ENCODE measurements at places on chromosomes 1 and 21. TPM values are rescaled to one million over a fixed set of nuclear protein-coding genes. Genes with fewer than 3 reads are reported as not detected.

DNA sequence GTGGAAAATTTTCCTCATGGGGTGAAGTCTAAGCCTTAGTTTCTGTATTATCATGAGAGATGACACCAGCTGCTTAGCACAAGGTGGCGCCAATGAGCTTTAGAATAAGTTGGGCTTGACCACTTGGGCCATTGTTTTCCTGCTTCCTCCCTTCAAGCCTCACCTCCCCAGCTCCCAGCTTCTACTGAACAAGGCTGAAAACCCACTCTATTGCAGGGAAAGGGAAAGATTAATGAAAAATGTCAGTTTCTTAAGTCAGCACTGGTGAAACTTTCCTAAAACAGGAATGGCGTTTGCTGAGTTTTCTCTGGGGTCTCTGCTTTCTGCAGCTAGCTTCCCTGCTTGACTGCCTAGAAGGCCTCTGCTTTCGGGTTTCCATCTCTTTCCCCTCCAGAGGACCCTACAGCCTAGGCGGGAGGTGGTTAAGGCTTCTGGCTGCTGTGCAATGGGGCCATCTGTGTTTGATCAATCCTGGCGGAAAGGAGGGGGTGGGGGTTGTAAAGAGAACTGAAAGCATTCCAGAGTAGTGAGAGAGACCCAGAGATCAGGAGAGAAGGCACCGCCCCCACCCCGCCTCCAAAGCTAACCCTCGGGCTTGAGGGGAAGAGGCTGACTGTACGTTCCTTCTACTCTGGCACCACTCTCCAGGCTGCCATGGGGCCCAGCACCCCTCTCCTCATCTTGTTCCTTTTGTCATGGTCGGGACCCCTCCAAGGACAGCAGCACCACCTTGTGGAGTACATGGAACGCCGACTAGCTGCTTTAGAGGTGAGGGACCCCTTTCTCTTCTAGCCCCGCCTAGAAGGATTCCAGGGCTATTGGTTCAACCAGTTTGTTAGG lies at the start of gene OLFML3:
Gene OLFML3 (plus strand): TSS at position 612 of the 840 bp plus-strand sequence. CDS start 43 bp downstream, at position 655.
- peak; percentile 91 for DNase-seq

DNA sequence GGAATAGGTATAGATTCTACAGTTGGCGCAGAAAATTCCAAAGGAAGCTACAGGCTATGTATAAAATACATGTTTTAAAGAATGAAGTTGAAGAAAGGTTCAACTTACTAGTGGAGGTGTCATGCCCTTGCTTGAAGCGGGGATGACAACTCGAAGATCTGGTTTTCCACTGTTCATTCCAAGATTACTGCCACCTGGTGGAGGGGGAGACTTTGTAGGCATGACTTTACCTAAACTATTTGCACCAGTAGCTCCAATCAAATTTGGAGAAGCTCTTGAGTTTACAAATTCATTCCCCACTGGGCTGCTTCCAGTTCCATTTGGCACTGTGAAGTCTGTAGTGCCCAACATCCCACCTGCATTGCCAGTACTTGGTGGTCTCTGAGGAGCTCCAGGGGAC lies 81.7 kb downstream of the AXDND1 start:
- no peak for DNase-seq

GRCh38 chr21:46221664-46222435 lies 6.7 kb downstream of the LSS start:
- DNase-seq, result no peak

GRCh38 chr1:222026280-222026679 lies 284.4 kb upstream of the DUSP10 start:
- DNase-seq, result no peak

- no peak for DNase-seq
These were observed 372.4 kb upstream of the PROX1 start for GRCh38 chr1:213615226-213615916.

GRCh38 chr1:51638350-51638749 lies 21.5 kb downstream of the OSBPL9 start:
- no peak for DNase-seq

DNA sequence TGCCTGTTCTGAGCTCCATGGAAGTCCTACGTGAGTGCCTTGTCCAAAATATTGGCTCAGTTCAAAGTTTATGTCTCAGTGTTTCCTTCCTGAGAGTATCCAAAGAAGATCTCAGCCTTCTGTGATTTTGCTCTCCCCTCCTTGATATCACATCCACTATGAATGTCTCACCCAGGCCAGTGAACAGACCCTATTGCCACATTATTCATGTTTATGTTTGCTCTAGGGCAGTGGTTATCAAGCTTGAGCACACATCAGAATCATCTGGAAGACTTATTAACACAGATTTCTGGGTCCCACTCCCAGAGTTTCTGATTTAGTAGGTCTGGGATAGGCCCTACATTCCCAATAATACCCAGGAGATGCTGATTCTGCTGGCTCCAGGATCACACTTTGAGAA lies 145.0 kb upstream of the FGGY start:
- no peak for DNase-seq

GRCh38 chr1:183281553-183282091 lies 95.6 kb downstream of the LAMC2 start:
- peak; percentile 89 for DNase-seq

GRCh38 chr1:223229756-223230155 lies 86.7 kb upstream of the TLR5 start:
- DNase-seq, result no peak

- no peak for DNase-seq
These were observed 284.3 kb upstream of the NR5A2 start for GRCh38 chr1:199743227-199743626.

- no peak for DNase-seq
These were observed 145.9 kb upstream of the ATP1B1 start for GRCh38 chr1:168960595-168960994.

DNA sequence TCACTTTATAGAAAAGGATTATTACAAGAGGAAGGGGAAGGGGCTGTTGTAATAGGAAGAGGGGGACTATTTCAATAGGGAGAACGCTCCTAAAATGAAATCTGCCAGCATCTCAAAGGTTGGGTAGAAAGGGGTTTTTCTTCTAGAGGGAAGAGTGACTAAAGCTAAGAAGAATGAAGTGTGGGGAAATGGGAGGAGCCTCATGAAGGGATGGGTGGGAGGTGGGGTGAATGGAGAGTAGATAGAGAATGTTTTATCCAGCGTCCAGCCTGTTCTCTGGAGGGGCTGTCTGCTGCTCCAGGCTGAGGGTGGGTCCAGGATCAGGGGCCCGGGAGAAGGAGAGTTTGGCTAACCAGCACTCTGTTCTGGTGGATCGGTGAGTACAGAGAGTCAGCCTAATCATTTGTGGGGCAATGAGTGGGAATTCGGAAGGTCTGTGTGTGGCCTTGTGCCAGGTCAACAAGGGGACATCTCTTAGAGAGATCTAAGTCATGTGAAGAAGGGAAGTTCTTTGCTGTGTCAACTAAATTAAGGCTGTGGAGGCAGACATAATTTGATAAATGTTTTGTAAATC lies 25.2 kb downstream of the VN1R5 start:
- no peak for DNase-seq

GRCh38 chr21:24112020-24112419 lies 1495.3 kb downstream of the MRPL39 start:
- no peak for DNase-seq

DNA sequence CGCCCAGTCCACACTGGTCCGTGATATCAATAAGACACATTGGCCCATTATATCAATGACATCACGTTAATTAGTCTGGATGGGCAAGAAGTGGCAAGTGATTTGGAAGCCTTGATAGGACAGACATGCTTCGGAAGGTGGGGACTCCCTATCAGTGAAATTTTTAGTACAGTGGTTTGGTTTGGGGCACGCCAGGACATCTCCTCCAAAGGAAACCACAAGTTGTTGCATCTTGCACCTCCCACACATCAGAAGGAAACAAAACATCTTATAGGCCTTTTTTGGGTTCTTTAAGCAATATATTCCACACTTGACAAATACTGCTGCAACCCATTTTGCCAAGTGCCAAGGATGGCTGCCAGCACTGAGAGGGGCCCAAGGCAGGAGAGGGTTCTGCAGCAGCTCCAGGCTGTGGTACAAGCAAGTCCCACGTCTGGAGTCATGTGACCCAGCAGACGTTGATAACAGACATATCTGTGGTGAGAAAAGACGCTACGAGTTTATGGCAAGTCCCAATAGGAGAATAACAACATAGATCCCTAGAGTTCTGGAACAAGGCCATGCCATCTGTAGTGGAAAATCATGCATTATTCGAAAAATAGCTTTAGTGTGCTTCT lies 95.3 kb upstream of the DISP3 start:
- DNase-seq, result no peak

DNA sequence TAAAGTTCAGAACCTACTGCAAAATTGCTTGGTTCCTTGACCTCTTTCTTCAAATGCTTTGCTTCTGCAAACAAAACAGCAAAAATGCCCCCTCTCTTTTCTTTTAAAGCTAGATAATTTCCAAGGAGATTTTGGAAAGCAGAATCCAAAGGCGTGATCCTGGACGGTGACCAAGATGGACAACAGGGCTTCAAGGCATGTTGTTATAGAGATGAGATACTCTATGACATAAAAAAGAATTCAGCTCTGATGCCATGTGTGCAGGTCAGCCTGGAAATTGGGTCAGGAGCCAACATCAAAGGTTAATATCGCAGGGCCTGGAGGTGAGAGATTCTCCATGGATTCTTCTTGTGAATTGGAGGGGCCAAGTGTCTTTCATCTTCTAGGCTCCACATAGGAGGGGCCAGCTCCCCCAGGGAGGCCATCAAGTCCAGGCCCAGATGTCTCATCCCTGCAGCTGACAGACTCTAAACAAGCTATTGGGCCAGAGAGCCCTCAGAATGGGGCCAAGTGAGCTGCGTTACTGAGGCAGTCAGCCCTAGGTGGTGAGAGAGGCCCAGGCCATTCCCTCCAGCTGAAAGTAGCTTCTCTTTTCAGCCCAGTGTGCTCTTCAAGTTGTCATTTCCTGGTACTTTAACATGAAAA lies 45.5 kb downstream of the NMNAT2 start:
- DNase-seq, result no peak

- no peak for DNase-seq
These were observed 624 bp downstream of the SLC41A1 start for GRCh38 chr1:205812271-205812877.

GRCh38 chr1:171158096-171158495 lies 27.0 kb upstream of the FMO2 start:
- no peak for DNase-seq

DNA sequence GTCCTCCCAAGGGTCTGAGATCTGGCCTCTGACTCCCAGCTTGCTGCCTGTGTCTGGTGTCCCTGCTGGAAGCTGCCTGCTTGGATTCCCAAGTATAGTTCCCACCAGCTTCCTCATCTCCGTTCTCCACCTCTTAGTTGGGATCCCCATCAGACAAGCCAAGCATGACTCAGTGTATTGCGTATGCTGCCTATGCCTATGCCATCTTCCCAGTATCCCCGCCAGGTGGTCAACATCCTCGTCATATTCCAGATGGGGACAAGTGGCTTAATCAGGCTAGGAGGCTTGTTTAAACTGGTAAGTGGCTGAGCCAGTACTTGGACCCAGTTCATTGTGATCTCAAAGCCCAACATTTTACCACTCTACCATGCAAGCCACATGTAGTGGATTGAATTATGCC lies 204.4 kb downstream of the GRIK3 start:
- DNase-seq, result no peak

DNA sequence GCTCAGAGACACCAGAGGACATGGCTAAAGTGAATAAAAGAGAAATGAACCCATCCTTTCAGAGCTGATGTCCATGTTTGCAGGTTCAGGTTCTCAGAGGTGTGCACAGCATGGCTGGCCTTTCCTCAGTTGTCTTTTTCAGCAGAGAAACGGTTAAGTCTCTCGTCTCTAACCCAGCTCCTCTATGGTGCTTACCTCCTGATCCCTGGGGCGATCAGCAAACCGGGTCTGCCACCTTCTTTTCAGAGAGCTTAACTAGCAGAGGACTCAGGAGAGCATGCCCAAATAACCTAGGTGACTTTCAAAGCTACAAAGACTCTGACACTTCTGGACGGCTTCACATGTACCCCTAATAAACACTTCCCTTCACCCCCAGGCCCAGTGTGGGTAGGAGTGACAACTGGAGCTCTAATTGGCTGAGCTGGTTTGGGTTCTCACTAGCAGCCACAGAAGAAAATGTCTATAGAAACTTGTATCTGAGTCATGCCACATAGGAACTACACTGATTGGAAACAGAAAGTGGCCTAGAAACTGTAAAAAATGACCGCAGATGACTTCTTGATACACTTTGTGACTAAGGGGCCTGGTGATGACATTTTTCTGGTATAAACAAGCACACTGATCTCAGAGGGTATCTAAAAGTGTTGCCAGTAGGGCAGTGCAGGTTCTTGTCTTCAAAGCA lies at the start of gene AIM2:
Gene AIM2 (minus strand): TSS at position 329 of the 682 bp plus-strand sequence. CDS start 3,267 bp downstream, outside the sequence.
- no peak for DNase-seq

JAM2 gene
- 27.4 TPM for total RNA-seq

PUM1 gene
- 129 TPM for total RNA-seq

PLA2G2C gene
- not detected for total RNA-seq

KCNE2 gene
- not detected for total RNA-seq

SPRR3 gene
- 42.5 TPM for total RNA-seq

MNDA gene
- total RNA-seq, result 3.8 TPM

NPHS2 gene
- total RNA-seq, result not detected

All from mucosa of gallbladder (tissue), 1 donor.